ENCODE measurements at places on chromosomes 7 and 10.

DNA sequence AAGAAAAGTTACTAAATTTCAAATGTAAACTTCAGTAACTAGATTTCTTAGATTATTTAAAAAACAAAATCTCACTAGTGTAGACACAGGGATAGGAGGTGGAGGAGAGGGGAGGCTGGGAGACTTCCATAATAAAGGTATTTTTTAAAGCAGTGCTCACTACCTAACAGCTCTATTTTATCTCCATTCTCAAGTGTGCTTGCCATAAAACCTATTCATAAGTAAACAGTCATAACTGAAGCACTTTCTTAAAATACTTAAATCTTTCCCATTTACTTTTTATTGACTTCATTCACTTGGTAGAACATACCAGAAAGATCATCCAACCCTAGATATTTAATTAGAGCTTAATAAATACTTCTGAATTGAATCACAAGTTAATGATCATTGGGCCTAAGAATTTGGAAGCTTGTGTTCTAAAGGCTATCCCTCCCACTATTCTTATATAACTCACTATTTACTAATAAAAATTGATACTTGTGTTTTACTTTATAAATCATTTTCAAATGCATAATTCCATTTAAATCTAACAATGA, 107.4 kb downstream of the SNX13 start:
- no peak for DNase-seq

GRCh38 chr10:20271490-20271889, 455.3 kb downstream of the PLXDC2 start:
- DNase-seq = no peak

GRCh38 chr7:93601363-93601762, 26.8 kb upstream of the CALCR start:
- no peak for DNase-seq

DNA sequence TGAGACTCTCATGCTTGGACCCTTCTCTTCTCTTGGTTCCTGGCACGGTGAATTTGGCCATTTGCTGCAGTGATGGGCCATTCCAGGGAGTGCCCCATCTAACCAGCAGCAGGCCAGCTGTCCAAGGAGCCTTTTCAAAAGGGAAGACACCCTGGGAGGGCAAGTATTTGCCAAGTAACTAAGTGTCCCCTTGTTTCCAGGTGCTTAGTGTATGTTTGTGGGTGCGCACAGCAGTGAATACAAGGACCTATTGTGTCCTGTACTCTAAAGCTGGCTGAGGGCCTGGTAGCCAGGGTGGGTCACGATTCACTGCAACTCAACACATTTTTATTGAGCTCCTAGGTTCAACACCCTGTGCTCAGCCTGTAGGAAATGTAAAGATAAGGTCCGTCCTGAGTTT, 348.8 kb downstream of the RNLS start:
- DNase-seq = no peak

- peak; percentile 39 for DNase-seq
These were observed 38.3 kb downstream of the AKR1B1 start for GRCh38 chr7:134420424-134421125.

DNA sequence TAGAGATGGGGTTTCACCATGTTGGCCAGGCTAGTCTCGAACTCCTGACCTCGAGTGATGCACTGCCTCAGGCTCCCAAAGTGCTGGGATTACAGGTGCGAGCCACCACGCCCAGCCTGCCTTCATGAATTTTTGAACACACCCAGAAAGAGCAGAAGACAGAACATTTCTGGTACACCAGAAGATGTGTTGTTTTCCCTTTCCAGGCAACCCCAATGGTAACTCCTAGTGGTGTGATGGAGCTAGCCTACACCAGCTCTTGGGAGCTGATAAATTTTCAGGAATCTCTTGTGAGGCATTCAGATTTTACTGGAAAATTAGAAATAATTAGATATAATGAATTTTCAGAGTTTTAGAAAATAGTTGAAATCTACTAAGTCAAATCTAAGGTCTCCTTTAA, 904 bp upstream of the CCDC7 start:
- no peak for DNase-seq

- no peak for DNase-seq
These were observed 70.3 kb upstream of the RSU1 start for GRCh38 chr10:16887565-16887964.

DNA sequence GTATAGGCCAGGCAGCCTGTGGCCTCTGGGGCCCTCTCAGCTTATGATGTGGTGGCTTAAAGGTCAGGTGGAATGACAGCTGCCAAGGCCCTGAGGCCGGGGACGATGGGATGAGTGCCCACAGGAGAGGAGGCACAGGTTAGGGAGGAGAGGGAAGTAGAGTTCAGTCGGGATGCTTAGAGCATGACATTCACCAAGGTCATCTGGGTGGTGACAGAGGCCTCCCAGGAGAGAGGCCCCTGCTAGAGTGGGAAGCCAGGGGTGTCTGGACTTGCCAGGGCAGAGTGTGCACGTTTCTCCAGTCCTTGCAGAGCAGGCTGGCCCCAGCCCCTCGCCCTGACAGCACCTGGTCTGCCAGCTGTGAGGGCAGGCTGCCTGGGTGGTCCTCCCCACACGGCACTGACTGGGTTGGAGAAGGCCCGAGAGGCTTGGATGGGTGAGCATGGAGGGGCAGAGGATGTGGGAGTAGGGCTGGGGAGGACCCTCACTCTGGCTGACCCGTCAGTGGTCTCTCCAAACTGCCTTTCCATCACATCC, 1.5 kb downstream of the CALHM1 start:
- no peak for DNase-seq

GRCh38 chr10:88318803-88319202, 264.3 kb downstream of the RNLS start:
- DNase-seq = no peak

DNA sequence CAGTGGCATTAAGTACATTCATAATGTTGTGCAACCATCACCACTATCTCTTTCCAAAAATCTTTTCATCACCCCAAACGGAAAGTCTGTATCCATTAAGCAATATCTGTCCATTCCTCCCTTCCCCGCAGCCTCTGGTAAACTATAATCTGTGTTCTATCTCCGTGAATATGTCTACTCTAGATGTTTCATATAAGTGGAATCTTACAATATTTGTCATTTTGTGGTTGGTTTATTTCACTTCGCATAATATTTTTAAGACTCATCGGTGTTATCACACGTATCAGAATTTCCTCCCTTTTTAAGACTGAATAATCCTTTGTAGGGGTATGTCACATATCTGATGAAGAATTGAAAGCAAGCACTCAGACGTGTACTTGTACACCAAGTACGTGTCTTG, 86.0 kb upstream of the FGFR2 start:
- DNase-seq = no peak

- DNase-seq = no peak
These were observed 119.0 kb upstream of the FAM133B start for GRCh38 chr7:92709150-92709549.

DNA sequence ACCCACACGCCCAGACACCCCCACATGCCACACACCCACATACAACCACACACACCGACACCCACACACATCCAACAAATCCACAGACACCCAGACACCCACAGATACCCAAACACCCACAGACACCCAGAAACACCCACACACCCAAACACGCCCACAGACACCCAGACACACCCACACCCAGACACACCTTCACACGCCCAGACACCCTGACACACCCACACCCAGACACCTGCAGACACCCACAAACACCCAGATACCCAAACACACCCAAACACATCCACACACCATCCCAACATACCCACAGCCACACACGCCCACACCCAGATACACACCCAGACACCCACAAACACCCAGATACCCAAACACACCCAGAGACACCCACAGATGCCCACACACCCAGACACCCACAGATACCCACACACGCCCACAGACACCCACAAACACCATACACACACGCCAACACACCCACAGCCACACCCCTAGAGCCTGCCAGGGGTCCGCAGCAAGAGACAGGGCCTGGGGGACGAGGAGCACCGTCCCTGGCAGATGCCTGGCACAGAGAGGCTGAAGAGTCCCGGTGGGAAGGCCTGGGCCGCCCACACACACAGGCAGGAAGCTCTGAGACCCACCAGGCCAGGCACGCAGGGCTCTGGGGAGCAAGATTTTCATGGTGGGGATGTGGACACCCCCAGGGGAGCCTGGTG, 28.5 kb downstream of the CYP2W1 start:
- no peak for DNase-seq

DNA sequence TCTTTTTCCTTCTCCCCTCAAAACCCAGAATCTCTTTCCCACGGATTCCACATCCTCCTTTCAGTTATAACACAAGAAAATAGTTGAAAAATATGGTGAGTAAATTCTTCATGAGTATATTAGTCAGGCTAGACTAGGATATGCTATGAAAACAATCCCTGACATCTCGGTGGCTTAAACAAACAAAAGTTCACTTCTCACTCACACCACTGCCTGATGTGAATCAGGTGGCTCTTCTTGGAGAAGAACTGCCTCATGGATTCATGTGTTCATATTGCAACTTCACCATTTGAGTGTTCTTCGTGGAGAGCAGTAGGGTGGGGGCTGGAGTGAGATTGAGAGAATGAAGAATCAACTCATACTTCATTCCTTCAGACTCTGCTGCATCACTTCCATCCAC, 204.1 kb downstream of the PHF14 start:
- no peak for DNase-seq

- DNase-seq = no peak
These were observed 186.0 kb upstream of the CACNA2D1 start for GRCh38 chr7:82629583-82629982.

GRCh38 chr7:47941136-47941844, 7.0 kb downstream of the PKD1L1 start:
- no peak for DNase-seq

DNA sequence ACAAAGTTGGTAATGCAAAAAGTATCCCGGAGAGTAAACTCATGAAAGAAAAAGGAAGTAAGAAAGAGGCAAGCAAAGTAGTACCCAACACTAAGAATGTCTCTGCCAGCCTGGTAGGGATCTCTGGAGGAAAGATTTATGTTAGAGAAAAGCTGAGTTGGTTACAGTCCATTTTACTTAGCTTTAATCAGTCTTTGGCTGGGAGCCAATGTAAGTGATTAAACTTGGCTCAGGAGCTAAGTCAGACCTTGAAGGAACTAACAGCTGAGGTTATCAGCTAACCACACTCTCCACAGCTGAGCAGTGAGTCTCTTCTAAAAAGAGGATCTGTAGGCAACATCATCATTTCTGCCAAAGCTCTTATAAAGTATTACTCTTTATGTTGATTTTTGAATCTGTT, 148.0 kb downstream of the ANKRD7 start:
- peak; percentile 9 for DNase-seq

DNA sequence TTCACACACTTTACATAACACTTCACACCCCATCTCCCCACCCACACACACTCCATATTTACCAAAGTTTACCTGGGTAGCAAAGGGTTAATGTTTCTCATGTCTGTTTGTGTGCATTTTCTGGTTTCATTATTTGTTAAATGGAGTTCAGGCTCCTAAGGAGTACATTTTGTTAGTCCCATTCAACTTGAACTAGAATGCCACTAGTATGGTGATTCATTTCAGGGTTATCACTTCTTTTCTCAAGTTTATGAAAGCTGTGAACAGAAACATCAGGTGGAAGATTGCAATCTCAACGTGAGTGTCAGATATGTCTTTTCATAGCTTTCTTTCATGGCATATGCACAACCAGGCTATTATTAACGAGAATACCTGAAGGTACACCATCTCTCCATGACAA, 1027.5 kb downstream of the GATA3 start:
- DNase-seq = no peak

DNA sequence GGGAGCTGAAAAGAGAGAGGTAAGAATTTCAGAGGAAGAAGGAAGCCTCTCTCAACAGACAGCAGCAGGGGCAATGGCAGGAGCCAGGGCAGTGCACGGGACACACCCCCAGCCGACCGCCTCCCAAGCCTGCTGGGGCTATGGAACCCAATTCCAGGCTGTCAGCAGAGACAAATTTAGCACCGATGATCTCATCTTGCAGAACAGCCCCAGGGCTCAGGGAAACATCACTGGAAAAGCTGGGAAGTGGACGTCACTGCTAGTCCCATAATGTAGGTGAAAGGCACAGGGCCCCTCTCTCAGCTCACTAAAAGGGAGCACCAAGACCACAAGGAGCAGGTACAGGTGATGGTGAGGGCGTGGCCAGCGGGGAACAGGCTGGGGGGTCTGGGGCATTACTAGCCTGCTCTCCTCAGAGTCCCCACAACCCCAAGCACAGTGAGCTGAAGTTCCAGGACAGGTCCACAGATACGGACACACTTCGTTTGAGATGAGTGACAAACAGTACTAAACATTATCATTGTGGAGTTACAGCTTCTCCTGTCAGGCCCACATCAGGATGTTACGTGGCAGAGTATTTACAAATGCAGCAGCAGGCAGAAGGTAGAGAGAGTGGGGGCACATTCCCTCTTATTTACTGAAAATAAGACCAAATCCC, 103.7 kb downstream of the PLXNA4 start:
- DNase-seq = no peak

DNA sequence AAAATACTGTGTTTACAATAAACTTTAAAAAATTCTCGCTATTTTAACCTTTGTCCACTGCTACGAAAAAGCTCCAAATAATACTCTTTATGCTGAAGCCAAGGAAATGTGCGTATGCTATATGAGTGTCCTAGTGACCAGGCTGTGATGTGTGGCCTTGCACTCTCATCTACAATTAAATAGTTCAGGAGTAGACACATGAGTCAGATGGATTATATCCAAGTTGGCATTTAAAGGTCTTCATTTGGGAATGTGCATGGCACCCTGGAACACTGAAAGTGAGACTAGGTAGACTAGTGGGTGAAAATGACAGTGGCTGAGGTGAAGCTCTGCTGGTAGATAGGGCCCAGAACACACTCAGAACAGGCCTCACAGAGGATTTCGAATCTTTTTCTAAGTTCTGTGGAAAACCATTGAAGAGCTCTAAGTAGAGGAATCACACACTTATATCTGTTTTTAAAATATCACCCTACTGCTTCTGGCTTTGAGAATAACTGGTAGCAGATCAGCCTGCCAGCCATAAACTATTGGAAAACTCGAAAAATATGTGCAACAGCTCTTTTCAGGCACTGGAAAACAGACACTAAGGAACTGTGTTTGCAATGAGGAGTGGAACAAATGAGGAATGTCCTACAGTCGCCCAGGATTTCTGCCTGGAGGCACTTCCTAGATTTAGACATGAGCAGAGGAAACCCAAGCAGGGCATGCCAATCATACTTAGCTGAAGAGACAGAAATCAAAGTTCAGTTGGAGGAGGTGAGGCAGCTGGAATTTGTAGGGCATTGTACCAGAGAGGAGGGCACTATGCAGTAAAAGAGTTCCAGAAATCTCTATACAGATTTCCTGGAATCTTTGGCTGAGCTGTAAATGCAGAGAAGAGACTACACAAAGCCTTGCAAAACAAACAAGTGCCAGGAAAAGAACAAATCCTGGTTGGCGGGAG, 603.8 kb upstream of the LRRTM3 start:
- no peak for DNase-seq

GRCh38 chr10:132634947-132635271, 97.3 kb downstream of the INPP5A start:
- no peak for DNase-seq

Measured in COR-L47 (cell line).